Inflammatory macrophage treated with lipopolysaccharide for 4 hours (primary cell): ENCODE measurements at places on chromosomes 2 and 18.
A peak's percentile ranks its signal among the peaks of the same experiment; 100 is the strongest.

- no peak for DNase-seq
These were observed 28.5 kb downstream of the GPR55 start for GRCh38 chr2:230896346-230897115.

DNA sequence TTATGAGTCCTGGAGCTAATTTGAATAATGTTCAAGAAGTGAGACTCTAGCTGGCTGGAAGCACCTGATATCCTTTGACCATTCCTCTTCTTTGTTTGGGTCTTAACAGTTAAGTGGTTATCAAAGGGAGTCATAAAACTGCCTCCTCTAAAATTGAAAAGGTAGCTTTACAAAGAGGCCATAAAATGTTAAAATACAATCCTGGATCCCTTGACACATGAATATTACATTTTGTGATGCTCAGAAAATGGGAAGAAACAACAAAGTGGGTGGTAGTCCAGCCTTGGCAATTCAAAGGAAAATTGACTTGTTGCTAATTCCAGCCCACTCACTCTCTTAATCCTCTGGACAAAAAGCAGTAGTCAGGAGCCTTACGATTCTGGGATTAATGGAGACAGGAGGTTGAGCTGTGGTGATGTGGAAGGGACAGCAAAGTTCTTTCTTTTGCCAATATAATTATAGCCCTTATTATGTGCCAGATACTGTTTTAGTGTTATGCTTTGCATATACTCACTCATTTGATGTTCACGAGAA lies 339.2 kb downstream of the PDE11A start:
- no peak for DNase-seq

DNA sequence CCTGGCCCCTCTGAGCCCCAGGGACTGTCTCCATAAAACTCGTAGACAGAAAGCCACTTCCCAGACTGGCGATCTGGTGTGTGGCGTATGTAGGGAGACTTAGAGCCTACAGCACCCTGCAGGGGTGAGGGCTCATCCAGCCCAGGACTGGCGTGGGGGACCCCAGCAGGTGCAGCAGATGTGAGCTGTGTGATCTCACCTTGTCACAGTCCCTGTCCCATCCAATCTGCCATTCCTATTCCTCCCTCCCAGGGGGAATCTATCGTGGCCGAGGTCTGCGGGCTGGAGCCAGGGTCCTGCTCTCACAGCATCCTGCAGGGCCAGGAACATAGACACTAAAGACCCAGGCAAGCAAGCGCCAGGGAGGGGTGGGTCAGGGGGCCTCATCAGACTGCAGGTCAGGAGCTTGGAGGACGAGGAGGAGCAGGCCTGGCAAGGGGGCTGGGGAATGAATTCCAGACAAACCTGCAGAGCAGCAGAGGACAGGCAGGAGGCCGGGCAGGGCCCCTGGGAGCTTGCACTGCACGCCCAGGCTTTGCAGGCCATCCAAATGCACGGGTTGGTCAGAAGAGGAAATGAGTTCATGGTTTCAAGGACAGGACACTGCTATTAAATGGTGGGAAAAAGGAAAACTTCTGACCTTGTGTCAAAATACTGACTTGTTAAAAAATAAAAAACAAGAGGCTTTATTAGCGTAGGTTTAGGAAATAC lies 32.5 kb downstream of the HS6ST1 start:
- no peak for DNase-seq

DNA sequence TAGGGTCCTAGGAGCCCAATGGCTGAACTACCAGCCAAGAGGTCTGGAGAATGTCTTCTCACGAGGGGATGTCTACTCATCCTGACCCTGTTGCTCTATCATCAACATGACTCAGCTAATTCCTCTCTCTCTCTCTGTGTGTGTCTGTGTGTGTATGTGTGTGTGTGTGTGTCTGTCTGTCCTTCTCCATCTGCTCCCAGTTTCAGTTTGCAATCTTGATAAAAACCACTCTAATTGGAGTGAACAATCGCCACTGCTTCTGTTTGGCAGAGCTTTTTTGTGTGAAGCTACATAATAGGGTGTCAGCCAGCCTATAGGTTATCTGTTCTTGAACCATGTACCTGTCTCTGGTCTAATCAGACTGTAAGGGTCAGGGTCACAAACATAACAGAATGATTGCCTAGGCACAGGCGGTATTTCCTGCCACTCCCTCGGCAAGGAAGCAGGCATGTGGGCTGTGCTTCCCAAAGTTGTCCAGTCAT lies 219.8 kb downstream of the SH3BP4 start:
- no peak for DNase-seq

DNA sequence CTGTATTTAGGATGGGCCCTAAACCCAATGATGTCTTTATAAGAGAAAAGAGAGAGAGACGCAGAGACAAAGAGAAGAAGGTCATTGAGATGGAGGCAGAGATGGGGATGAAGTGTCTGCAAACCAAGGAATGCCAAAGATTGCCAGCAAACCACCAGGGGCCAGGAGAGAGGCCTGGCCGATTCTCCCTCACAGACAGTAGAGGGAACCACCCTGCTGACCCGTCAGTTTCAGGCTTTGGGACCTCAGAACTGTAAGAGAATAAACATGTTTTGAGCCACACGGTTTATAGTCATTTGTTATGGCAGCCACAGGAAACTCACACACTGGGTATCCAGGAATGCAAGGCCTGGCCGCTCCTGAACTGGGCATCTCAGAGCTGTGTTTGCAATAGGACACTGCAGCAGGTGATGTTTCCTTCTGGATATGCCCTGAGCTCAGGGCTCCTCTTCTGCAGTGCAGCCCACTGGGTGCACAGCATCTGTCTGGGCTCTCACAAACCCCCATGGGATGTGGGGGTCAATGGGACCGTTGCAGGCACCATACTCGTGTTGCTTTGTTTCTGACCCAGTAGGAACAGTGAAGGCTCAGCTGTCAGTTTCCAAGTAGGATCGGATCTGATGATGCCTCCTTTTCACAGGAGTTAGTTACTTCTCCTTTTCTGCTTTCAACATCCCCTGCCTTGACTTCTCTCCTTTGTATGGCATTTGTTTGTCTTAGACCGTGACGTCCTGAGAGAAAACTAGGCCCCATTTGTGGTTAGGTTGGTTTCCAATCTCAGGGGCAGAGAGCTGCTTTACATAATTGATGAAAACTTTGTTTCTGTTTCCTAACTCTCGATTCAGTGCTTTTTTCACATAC lies 20.8 kb downstream of the PTPN18 start:
- peak; percentile 45 for DNase-seq

- DNase-seq: no peak
These were observed 8.3 kb upstream of the KANSL1L start for GRCh38 chr2:210179351-210179990.

- peak; percentile 18 for DNase-seq
These were observed 107.6 kb downstream of the MEMO1 start for GRCh38 chr2:31903109-31903780.
